NCI-H69 (cell line): ENCODE measurements at places on chromosomes 2 and 18.
A peak's percentile ranks its signal among the peaks of the same experiment; 100 is the strongest.

DNA sequence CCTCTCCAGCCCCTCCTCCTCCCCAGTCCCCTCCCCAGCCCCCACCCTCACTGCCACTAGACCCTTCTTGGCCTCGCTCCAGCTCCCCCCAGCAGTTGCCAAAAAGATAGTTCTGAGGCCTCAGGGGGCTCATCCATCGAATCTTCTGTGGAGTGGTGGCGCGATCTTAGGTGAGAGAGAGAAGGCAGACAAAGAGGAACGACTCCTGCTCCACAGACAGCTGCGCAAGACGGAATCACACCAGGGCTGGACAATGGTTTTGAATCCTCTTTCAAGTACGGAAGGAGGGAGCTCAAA, 68.1 kb downstream of the LAMA3 start:
- DNase-seq = no peak

DNA sequence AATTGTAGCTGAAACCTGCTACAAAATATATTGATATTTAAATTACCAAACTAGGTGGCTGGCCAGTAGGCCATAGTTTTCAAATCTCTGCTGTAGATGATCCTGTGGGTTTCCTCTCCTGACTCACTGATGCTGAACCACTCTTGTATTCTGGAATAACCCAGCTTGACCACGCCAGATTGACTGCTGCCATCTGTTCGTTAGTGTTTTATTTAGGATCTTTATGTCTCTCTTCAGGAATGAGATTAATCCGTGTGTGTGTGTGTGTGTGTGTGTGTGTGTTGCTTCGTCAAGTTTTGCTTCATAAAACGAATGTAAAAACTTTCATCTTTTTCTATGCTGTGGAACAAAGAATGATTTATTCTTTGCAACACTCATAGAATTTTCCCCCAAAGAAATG, 187.1 kb downstream of the DYSF start:
- DNase-seq = no peak

DNA sequence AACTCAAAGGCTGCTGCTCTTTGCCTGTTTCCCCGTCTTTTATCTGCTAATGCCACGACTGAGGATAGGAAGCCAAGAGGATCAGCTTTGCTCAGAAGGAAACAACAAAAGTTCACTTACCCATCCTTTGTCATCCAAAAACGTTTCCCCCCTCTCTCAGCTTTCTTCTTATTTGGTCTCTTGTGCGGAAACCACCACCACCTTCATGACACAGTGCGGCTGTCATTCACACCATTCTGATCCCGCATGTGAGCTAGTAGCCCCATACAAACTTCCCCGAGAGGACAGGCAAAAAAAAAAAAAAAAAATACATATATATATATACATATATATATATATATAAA, 656 bp downstream of the LRRTM4 start:
- no peak for DNase-seq

DNA sequence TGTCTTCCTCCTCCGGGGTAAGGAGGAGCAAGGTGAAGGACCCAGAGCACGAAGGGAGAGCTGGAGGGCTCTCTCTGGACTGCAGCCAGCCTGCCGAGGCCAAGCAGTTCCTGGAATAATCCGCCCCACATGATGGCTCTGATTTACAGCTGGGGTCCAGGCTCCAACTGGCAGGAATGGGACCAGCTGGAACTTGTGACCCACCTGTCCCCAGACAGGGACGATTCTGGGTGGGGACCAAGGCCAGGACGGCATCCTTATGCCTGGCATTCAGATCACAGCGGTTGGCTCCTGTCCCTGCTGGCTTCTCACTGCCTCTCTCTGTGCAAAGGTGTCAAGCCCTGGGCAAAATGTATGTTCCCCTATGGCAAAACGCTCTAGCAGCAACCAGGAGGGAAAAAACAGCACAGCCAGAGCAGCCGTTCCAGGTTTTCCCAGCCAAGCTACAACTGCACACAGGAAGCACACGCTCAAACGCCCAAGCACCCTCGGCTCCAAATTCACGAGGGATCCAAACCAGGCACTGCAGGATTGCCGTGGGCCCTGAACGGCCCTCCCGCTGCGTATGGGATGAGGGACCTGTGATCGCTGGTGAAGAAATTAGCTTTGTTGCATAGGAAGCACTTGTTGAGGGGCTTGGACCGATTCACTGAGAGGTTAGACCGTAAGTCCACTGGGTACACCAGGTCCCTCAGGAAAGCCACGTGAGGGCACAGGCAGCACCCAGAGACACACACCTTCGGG, 35.8 kb downstream of the FAM178B start:
- DNase-seq = no peak

DNA sequence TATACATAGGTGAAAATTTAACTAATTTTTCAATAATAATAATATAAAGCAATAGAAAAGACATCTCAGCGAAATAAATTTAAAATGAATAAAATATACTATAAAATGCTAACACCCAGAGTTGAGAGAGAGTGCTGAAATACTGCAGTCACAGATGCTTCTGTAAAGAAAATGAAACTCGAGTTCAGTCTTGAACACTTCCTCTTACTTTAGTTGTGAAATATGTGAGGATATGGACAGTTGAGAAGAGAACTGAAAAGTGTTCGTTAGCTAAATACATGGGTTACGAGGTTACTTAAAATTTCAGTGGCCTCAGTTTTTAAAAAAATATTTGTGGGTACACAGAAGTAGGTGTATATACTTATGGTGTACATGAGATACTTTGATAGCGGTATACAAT, 106.8 kb downstream of the DNAH7 start:
- no peak for DNase-seq

DNA sequence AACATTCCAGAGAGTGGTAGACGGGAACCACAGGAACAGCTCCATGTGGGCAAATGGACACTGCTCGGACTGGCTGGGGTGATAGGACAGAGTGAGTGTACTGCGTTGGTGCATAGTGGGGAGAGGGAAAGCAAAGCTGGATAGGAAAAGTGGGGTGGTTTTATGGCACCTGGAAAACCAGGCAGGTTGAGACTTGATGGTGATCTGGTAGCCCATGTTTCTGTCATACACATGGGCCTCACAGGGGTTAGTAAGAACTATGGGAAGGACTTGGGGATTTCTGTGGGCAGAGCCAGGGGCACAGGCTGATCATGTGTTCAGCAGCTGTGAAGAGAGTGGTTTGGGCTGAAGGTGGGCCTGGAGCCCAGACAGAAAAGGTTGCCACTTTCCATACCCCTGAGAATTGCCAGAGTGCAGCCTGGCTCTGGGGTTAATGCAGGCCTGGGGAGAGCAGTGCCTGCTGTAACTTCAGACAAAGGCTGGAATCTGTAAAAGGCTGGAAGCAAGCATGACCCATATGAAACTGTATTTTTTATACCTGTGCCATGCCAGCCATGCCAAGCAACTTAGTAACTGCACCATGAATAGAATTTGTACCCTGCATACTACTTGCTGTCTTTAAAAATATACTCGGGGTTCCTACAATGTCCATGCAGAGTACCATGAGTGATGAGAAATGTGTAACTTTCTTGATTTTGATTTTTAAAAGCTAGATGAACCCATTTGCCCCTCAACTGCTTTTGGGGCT, 41.9 kb downstream of the RPIA start:
- DNase-seq = no peak

DNA sequence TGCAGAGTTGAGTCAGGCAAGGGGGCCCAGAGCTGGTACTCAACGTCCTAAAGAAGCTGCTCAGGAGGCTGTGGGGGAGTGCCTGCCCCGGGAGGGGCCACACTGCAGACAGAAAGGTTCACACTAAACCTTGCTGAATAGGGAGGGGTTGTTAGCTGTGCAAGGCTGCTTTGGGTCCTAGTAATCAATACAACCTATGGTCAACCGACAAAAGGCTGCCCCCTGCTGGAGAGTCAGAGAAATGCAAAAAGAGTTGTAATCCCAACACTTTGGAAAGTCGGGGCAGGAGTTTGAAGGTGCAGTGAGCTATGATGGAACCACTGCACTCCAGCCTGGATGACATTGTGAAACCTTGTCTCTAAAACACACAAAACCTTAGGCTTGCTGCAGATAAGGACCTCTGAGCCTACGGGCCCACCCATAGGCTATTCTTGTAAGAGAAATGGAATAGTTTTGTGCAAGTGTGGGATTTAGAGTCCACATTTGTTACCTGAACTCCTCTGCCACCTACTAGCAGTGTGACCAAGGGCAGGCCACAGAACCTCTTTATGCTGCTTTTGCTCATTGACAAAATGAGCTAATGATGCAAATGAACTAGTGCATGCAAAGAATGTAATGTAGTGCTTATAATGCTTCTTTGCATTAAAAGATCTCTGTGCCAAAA, 81.5 kb downstream of the PRPF40A start:
- peak; percentile 50 for DNase-seq

- no peak for DNase-seq
Observed at GRCh38 chr18:7953095-7953958, 386.2 kb downstream of the PTPRM start.

GRCh38 chr2:234444893-234445292, 52.0 kb downstream of the ARL4C start:
- no peak for DNase-seq

GRCh38 chr2:218332288-218332687, 24.4 kb upstream of the CATIP start:
- DNase-seq = no peak

- no peak for DNase-seq
Observed at GRCh38 chr2:19035238-19035637, 323.2 kb downstream of the OSR1 start.

GRCh38 chr18:53225567-53226325, 885.7 kb downstream of the DCC start:
- DNase-seq = no peak
